ENCODE measurements at places on chromosomes 2 and 18. TPM values are rescaled to one million over a fixed set of nuclear protein-coding genes. Genes with fewer than 3 reads are reported as not detected.

- no peak overlapping the region for H3K4me3 ChIP-seq
- H3K36me3 ChIP-seq: peaks cover 5% of the 10 kb centered on the region
- no peaks in the 10 kb centered on the region for H3K27me3 ChIP-seq
- no peak overlapping the region for H3K27ac ChIP-seq
- H3K4me1 ChIP-seq: peaks cover 10% of the 10 kb centered on the region
Observed at GRCh38 chr2:105087273-105087672, 49.4 kb downstream of the MRPS9 start.

- H3K4me1 ChIP-seq: peaks cover 64% of the 10 kb centered on the region
- H3K4me3 ChIP-seq: no peak overlapping the region
- H3K27me3 ChIP-seq: no peaks in the 10 kb centered on the region
- H3K27ac ChIP-seq: peak overlapping the region; percentile 51
- DNase-seq: no peak
Observed at GRCh38 chr2:28447943-28448792, 47.7 kb upstream of the PLB1 start.

GKN2 gene
- not detected for total RNA-seq

DNA sequence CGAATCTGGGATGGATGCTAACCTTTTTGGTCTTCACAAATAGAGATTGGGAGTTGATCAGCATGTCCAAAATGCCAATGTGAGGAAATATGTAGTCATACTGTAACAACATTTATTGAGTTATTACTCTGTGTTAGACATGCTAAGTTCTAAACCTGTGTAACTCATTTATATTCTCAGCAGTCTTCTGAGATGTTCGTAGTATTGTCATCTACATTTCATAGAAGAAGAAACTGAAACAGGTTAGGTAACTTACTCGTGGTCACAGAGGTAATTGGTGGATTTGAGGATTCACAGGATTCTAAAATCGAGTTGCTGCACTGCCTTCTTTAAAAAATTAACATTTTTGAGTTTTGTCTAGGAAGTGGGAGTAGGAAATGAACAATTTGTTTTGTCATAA, 162.1 kb downstream of the UBE2E3 start:
- peak overlapping the region; percentile 97 for H3K27ac ChIP-seq
- no peak for DNase-seq
- H3K27me3 ChIP-seq: no peaks in the 10 kb centered on the region
- peaks cover 18% of the 10 kb centered on the region for H3K36me3 ChIP-seq
- H3K4me3 ChIP-seq: peak overlapping the region; percentile 61

DNA sequence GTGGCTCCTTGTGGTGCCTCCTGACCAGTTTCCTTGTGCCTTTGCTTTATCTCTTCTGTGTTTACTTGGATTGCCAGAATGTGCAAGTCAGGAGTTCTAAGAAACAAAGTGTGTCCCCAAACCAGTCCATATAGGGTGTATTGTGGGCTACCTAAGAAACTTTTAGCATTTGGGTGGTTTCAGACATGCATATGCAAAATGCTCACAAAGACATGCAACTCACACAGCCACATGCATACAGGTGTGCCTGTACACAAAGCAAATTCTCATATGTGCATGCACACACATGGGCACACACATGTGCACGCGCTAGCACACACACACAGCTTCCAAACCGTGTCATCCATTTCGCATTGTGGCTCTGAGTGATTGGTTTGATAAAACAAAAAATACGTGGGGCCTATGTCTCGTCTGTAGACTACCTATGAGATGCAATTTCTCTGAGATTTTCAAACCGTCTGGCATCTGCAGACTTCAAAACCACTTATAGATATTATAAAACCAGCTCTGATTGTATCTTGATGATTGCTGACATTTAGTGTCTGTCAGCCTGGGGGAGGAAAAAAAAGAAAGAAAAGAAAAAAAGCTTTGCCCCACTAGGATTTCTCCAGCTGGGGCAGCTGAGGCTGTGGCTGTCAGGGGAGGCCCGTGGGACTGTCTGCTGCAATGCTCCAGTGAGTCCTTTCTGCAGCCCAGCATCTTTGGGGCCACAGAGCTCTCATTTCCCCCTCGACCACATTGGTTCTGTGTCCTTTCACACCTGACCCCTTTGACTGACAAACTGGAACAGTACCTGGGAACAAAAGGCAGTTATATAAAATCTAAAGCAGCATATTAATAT, 556.1 kb downstream of the CMPK2 start:
- H3K4me1 ChIP-seq: no peaks in the 10 kb centered on the region
- H3K27ac ChIP-seq: no peak overlapping the region
- no peak for DNase-seq
- H3K27me3 ChIP-seq: peaks cover 1% of the 10 kb centered on the region

GRCh38 chr18:41939326-41939725, 15.7 kb upstream of the PIK3C3 start:
- H3K4me3 ChIP-seq: no peak overlapping the region
- DNase-seq: no peak
- H3K27ac ChIP-seq: no peak overlapping the region
- H3K27me3 ChIP-seq: peaks cover 15% of the 10 kb centered on the region

DNA sequence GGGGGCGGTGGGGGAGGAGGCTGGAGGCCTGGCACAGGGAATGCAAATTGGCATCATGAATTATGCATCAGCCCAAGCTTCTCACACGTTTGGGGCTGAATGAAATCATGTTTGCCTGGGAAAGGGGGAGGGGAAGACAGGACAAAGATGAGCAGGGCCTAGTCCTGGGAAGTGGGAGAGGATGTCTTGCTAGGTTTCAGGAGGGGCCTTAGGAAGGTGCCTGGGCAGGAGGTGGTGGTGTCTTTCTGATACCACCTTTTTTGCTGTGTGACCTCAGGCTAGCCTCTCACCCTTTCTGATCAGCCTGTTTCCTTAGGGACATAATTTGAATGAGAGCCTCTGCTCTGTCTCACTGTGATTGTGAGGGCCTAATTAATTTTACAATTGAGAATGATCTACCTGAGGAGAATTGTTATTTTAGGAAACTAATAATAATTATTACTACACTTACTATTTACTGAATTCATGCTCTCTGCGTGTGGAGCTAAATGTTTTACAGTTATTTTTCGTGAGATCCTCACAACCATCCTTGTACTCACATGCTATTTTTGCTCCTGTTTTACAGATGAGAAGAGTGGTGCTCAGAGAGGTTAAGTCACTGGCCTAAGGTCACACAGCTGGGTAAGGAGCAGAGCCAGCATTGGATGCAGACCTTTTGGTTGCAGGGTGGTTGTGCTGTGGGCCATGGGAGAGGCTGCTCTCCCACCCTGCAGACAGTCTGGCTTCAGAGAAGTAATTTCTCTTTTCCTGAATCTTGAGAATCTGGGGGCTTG, 39.6 kb downstream of the INHBB start:
- no peaks in the 10 kb centered on the region for H3K4me1 ChIP-seq
- DNase-seq: no peak
- H3K4me3 ChIP-seq: no peak overlapping the region
- H3K27me3 ChIP-seq: peaks cover 3% of the 10 kb centered on the region
- no peak overlapping the region for H3K27ac ChIP-seq

- no peak for DNase-seq
- no peaks in the 10 kb centered on the region for H3K4me1 ChIP-seq
- no peaks in the 10 kb centered on the region for H3K36me3 ChIP-seq
- H3K27me3 ChIP-seq: no peaks in the 10 kb centered on the region
- H3K4me3 ChIP-seq: no peak overlapping the region
Observed at GRCh38 chr18:49139766-49140165, 189.0 kb upstream of the SMAD7 start.

DNA sequence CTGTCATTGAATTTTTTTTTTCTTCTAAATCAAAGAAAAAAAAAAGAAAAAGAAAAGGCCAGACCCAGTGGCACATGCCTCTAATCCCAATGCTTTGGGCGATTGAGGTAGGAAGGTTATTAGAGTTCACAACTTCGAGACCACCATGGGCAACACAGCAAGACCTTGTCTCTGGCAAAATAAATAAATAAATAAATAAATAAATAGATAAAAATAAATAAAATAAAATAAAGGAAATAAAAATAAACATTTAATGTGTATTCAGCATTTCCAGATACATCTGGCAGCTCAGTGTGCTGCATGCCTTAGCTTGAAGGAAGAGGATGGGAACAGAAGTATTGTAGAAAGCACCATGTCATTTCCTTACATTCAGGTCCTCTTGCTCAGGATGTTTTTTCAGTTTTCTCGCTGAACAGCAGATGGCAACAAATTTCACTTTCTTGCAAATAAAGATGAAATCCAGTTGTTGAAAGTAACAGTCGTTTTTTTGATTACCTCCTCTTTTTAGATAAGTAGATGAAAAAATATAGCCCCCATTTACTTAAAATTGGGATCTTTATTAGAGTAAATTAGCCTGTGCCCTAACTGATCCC, 25.7 kb upstream of the FAM178B start:
- DNase-seq: peak; percentile 35
- no peak overlapping the region for H3K27ac ChIP-seq
- H3K4me1 ChIP-seq: no peaks in the 10 kb centered on the region
- H3K27me3 ChIP-seq: peaks cover 9% of the 10 kb centered on the region

GRCh38 chr2:102968375-102968774, 206.5 kb downstream of the TMEM182 start:
- no peaks in the 10 kb centered on the region for H3K27me3 ChIP-seq
- no peaks in the 10 kb centered on the region for H3K4me1 ChIP-seq
- no peak overlapping the region for H3K4me3 ChIP-seq
- DNase-seq: no peak

- H3K27me3 ChIP-seq: no peaks in the 10 kb centered on the region
- H3K36me3 ChIP-seq: peaks cover 27% of the 10 kb centered on the region
- peaks cover 26% of the 10 kb centered on the region for H3K4me1 ChIP-seq
- no peak overlapping the region for H3K4me3 ChIP-seq
- no peak for DNase-seq
Observed at GRCh38 chr2:135825550-135826176, 11.3 kb downstream of the LCT start.

- H3K4me1 ChIP-seq: peaks cover 25% of the 10 kb centered on the region
- H3K4me3 ChIP-seq: no peak overlapping the region
- no peaks in the 10 kb centered on the region for H3K27me3 ChIP-seq
- DNase-seq: peak; percentile 14
- H3K27ac ChIP-seq: no peak overlapping the region
- H3K36me3 ChIP-seq: peaks cover 46% of the 10 kb centered on the region
Observed at GRCh38 chr18:50973367-50974126, 5.7 kb downstream of the ELAC1 start.

SERPINB7 gene
- not detected for total RNA-seq

GRCh38 chr2:106892048-106892447, 6.1 kb upstream of the ST6GAL2 start:
- no peaks in the 10 kb centered on the region for H3K36me3 ChIP-seq
- DNase-seq: no peak
- H3K27me3 ChIP-seq: peaks cover 6% of the 10 kb centered on the region
- no peaks in the 10 kb centered on the region for H3K4me1 ChIP-seq
- H3K4me3 ChIP-seq: no peak overlapping the region

GRCh38 chr2:231399046-231399852, 3.7 kb downstream of the B3GNT7 start:
- H3K27me3 ChIP-seq: peaks cover 22% of the 10 kb centered on the region
- H3K36me3 ChIP-seq: no peaks in the 10 kb centered on the region
- DNase-seq: no peak
- H3K27ac ChIP-seq: no peak overlapping the region

PELI1 gene
- total RNA-seq: 29.8 TPM

ABCG5 gene
- total RNA-seq: not detected

- no peak overlapping the region for H3K27ac ChIP-seq
- H3K36me3 ChIP-seq: no peaks in the 10 kb centered on the region
- peaks cover 9% of the 10 kb centered on the region for H3K27me3 ChIP-seq
- H3K4me3 ChIP-seq: no peak overlapping the region
Observed at GRCh38 chr2:149122516-149122915, 84.0 kb downstream of the LYPD6B start.

DNA sequence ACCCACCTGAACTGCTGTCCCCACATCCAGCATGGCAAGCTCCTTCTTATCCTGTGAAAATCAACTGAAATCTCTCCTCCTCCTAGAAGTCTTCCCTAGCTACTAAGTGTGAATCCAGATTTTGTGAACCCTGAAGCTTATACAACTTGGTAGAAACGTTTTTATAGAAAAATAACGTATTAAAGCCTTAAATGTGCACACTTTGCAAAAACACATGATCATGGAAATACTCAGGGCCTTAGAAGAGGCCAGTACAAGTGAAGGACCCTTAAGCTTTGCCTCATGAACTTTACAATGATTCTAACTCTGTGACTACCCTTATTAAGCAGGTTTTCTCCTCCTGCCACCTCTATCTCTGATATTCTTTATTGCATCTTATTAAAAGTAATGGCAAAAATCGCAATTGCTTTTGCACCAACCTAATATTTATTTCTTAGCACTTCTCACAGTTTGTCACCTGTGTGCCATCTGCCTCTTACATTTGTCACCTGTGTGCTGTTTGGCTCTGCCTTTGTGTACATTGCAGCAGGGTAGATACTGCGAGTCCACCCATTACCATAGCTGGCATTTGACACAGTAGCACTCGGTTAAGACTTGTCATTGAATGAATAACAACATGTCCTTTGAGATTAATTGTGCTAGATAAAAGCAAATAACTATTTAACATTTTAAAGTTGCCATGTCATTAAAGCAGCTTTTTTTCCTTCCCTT, 42.2 kb downstream of the FRZB start:
- DNase-seq: no peak
- H3K4me3 ChIP-seq: no peak overlapping the region
- H3K27ac ChIP-seq: no peak overlapping the region
- no peaks in the 10 kb centered on the region for H3K4me1 ChIP-seq
- H3K36me3 ChIP-seq: no peaks in the 10 kb centered on the region
- H3K27me3 ChIP-seq: peaks cover 10% of the 10 kb centered on the region

DNA sequence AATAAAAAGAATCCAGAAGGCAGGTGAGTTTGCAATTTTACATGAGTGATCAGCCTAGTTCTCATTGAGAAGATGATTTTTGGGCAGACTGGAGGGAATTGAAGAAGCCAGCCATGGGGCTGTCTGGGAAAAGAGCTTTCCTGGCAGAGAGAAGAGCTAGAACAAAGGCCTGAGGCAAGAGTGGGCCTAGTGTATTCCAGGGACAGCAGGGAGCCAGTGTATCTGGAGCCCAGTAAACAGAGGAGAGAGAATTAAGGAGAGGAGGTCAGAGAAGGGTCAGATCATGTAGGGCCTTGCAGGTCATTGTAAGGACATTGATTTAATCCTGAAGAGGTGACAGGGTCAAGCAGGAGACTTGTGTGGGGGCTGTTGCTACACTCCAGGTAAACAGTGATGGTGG, 195.8 kb downstream of the SATB2 start:
- no peak overlapping the region for H3K27ac ChIP-seq
- no peaks in the 10 kb centered on the region for H3K4me1 ChIP-seq
- no peaks in the 10 kb centered on the region for H3K27me3 ChIP-seq
- H3K4me3 ChIP-seq: no peak overlapping the region
- DNase-seq: no peak

CTDSP1 gene
- total RNA-seq: 94.7 TPM

PER2 gene
- total RNA-seq: 17.4 TPM

GALNT14 gene
- total RNA-seq: 1.9 TPM

ANTXR1 gene
- 0.05 TPM for total RNA-seq

DNA sequence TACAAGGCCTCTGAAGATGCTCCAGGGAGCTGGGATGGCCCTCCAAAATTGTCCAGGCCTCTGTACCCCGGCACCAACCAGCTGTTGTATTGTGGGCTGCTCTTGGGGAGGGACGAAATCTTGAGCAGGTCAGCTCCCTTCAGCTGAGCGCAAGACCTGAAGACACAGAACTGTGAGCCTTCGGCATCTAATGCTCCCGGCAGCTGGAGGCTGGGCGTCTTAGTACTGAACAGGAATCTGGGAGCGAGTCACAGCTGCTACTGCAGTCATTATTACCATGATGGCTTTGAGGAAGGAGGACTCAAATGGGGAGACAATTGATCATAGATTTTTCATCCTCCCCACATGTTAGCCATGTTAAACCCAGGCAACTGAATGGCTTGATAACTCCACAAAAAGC, 83.0 kb upstream of the LTBP1 start:
- no peaks in the 10 kb centered on the region for H3K36me3 ChIP-seq
- no peak for DNase-seq
- no peak overlapping the region for H3K4me3 ChIP-seq
- H3K27ac ChIP-seq: no peak overlapping the region

SULT1C4 gene
- not detected for total RNA-seq

Measured in activated CD8-positive, alpha-beta T cell treated with anti-CD3 and anti-CD28 coated beads for 36 hours (primary cell).